NCI-H1417 treated with DMSO at 0.1 percent for 48 hours (cell line): ENCODE measurements at places on chromosomes 16 and 17.
A peak's percentile ranks its signal among the peaks of the same experiment; 100 is the strongest.

GRCh38 chr17:60141111-60142018 lies 8.4 kb upstream of the CA4 start:
- DNase-seq: no peak

DNA sequence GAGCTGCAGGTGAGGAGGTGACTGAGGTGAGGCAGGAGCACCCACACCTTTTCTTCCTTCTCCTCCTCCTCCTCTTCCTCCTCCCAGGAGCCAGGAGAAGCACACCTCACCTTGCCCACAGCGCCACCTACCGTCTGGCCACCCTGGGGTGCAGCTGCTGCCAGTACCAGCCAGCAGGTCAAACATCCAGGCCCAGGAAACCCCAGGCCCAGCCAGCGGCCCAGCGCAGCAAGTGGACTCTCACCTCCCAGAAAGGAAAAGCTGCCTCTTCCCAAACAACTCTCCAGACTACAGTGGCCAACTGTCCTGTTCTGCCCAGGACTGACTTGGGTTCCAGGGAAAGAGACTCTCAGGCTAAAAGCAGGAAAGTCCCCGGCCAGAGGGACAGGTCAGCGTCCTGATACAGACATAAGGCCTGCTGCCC lies 22.7 kb downstream of the PEMT start:
- no peak for DNase-seq

DNA sequence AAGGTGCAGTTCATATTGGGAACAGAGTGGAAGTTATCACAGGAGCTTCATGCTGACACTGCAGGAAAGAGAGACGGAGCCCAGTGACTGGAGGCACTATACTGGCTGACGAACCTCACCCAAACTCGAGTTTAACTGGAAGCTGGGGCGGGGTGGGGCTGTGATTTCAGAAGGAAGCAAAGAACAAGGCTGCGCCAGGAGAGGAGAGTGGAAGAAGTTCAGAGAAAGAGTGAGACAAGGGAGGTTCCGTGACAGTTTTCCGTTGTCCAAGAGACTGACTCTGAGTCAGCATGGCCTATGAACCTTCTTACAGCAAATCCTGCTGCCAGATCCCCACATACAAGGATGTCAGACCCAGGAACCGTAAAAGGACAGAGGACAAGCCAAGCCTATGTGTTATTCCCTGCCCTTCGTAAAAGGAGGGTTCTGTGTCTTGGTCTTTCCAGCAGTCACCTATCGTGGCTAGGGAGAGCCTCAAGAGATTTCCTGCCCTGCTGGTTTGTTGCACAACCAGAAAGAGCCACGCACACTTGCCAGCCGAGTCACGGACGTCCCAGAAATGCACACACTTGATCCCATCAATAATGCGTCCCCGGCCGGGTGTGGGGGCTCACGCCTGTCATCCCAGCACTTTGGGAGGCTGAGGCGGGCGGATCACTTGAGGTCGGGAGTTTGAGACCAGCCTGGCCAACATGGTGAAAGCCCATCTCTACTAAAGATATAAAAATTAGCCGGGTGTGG lies 5.1 kb downstream of the PITPNA start:
- no peak for DNase-seq

DNA sequence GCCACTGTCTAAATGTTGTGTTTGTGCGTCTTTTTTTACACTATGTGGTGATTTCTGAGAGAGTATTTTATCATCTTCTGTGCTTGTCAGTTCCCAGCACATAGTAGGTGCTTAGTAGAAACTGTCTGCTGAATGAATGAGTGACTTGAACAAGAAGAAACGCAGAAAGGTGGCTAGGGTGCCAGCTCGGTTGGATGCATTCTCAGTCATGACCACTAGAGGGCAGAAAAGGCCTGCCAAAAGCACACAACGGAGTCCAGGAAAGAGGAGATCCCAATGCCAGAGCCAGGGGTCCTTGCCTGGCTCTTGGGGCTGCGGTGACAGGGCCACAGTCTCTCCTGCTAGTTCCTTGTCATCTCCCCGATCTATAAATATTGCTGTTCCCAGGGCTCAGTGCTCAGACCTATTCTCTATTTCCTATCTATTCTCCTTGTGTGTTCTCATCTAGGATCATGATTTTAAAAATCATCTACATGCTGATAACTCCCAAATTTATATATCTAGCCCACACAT lies 57.3 kb upstream of the CCL1 start:
- peak; percentile 34 for DNase-seq

- DNase-seq: no peak
Observed at GRCh38 chr17:10420811-10421210, 939 bp downstream of the MYH8 start.
